ENCODE measurements at places on chromosomes 3 and 15.

DNA sequence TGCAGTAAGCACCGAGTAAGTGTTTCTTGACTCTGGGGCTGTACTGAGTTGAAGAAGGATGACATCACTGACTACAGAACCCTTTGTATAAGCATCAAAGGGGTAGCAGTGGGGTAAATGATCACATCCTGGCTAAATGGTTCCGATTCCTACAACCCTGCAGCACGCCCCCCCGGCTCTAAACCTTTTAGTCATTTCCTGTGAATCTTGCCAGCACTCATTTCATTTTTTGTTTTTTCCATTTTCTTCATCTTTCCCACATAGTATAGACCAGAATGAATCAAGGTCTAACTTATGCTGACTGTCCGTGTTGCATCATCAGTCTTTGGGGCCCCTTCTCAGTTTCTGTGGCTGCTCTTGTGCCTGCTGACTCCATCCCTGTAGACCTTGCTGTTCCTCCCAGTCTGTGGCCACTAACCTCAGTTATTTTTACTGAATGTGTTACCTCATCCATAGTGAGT, 383.1 kb upstream of the TPRG1 start:
- DNase-seq: no peak

- no peak for DNase-seq
Measured at GRCh38 chr15:98823012-98823458, 174.7 kb downstream of the IGF1R start.

- DNase-seq: no peak
Measured at GRCh38 chr15:45180201-45180600, 7.6 kb downstream of the SHF start.

- DNase-seq: no peak
Measured at GRCh38 chr15:56442354-56442753, 22.6 kb downstream of the MNS1 start.

DNA sequence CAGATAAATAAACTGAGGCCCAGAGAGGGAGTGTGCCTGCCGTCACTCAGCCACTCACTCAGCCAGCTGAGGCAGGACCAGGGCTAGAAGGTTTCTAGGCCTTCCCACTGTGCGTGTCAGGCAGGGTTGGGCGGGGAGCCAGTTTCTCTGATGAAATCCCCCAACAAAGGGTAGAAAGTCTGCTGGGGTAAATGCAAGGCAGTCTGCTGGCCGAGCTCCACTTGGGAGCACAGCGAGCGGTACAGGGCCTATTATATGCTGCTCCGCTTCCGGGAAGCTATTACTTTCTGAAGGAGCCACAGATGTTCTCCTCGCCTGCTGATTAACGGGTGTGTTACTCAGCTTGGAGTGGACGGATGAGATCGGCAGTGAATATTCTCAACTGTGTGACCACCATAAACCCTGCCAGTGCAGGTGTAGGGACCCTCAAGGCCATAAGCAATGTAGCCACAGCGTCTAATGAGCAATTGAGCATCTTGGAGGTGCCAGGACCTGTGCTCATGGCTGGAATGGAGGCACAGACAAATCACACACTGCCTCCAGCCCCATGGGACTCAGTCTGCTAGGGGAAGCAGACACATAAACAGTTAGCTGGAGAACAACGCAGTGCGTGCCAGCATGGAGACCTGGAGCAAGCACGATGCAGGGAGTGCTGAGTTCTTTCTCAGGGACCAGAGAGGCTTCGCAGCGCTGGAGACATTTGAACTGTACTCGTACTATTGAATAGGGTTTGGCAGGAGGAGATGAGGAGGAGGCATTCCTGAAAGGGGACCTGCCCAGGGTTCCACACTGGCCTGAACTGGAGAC, 42.1 kb downstream of the CORO2B start:
- DNase-seq: no peak
